ENCODE measurements at places on chromosomes 4 and X.

GRCh38 chrX:11138498-11139390, 27.6 kb downstream of the HCCS start:
- DNase-seq, result no peak

- no peak for DNase-seq
Measured at GRCh38 chrX:21973321-21974010, 33.0 kb downstream of the SMS start.

DNA sequence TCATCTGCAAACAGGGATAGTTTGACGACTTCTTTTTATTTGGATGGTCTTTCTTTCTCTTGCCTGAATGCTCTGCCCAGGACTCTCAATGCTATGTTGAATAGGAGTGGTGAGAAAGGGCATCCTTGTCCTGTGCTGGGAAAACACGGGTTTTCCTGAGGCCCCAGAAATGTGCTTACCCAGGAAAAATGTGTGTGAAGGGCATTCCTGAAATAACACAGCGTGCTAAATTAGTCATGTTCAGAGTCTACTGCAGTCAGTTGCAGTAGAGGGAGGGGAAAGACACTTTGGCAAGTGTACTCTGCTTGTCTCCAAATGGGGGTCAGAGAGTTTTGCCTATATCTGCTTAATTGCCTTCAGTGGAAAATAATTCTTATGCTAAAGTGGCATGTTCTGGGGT, 153.9 kb downstream of the CCNG2 start:
- DNase-seq, result no peak

GRCh38 chrX:128848374-128848773, 674.9 kb downstream of the SMARCA1 start:
- no peak for DNase-seq

DNA sequence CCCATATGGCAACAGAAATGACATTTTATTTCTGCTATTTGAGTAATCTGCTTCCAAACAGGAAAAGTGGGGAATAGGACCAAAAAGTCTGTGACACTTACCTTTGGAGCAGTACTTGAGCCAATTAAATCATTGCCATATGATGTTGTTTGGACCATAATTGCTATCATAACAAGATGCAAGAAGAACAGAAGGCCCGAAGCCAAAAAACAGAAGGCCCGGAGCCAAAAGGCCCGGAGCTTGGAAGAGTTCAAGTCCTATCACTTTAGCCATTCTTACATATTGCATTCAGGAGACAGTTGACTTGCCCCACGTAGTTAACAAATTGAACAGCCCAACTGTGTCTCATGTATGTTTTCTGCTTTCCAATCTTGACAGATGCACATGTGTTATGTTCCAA, 285.6 kb downstream of the ARHGAP24 start:
- DNase-seq, result no peak

DNA sequence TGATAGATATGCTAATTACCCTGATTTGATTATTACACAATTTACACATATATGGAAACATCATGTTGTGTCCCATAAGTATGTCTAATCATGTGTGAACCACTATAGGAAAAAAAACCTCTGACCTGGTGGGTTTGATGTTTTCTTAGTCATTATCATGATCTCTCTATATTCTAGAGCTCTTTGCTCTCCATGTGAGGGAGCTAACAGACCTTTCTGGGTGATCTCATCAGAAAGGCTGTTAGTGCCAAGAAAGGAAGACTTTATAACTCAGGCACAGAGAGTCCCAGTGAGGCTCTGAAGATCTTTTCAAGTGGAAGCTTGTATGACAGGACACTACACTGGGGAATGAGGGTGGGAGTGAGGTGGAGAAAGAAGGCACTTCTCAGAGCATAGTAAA, 527.7 kb upstream of the MAGEB2 start:
- no peak for DNase-seq

DNA sequence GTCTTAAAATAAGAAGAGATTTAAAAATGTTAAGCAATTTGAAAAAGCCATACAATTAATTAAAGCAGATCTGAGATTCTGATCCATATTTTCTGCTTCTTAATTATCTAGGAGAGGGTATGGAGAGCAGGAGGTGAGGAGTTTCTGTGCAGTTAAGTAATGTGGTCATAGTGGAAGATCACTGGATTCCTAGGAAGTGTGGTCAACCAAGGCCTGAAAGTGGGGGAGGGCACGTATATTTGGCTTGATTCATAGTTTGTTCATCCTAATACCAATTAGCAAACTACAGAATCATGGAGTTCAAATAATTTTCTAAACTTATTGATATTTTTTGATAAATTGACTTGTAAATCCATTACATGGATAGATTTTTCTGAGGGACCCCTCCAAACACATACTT, 768.3 kb downstream of the RAPGEF2 start:
- no peak for DNase-seq

- no peak for DNase-seq
Measured at GRCh38 chr4:107863850-107864371, 39.2 kb downstream of the SGMS2 start.

GRCh38 chr4:4568806-4569427, 27.1 kb upstream of the STX18 start:
- DNase-seq, result no peak

DNA sequence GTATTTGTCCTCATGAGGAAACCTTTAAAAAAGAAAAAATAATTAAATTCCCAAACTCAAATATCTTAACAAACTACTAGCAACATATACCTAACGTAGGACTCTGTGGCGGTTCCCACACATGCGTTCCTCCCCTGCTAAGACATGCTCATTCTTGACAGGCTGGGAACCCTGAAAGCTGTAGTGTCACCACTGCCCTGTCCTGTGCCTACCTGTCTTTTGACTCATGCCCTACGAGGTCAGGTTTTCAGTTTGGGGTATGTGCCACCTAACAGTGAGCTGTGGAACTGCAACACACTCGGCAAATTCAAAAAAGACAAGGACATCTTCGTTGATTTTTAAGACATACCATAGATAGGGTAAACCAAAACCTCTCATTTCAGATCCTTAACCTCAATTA, 17.8 kb downstream of the IDS start:
- no peak for DNase-seq

GRCh38 chrX:129759576-129760061, 20.1 kb upstream of the SASH3 start:
- no peak for DNase-seq

DNA sequence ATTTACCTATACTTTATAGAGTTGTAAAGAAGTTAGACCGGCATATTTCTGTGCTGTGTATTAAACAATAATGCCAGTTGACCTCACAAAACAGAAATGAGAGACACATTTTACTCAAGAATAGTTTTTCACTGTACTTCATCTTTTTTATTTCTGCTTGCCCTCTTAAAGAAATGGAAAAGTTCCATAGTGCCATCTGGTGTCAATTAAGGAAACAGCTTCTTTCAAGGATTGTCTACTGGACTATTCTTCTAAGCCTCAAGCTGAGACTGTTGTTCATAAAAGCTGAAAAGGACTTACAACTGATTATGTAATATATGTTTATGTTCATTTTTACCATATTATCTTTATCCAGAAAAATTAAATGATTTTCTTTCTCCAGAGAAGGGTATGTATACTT, 1523.7 kb downstream of the ARAP2 start:
- DNase-seq, result no peak

- DNase-seq, result no peak
Measured at GRCh38 chr4:94669672-94670664, 87.8 kb upstream of the BMPR1B start.

- no peak for DNase-seq
Measured at GRCh38 chr4:98185279-98185678, 42.0 kb upstream of the STPG2 start.

- DNase-seq, result no peak
Measured at GRCh38 chr4:127048376-127049044, 584.2 kb upstream of the INTU start.

- DNase-seq, result no peak
Measured at GRCh38 chr4:140099983-140100382, 54.0 kb downstream of the MAML3 start.

DNA sequence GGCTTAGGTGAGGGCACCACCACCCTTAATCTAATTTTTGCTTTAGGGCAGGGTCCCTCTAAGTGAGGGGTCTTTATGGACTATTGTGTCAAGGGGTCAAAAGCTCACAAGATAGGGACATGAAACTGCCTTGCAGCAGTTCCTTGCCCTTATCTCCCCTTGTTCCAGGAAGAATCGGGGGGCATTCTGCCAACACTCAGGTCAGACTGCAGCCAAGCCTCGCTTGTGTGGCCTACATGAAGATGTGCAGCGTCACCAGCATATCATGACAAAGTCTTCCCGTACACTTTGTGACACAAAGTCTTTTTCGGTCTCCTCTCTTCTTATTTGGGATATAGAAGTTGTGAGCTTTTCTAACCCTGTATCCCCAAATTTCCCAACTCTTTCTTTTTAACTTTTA, 17.5 kb upstream of the USP9X start:
- DNase-seq, result no peak

GRCh38 chrX:8988446-8988845, 45.5 kb downstream of the FAM9B start:
- no peak for DNase-seq

GRCh38 chr4:13986548-13986947, 359.0 kb upstream of the BOD1L1 start:
- no peak for DNase-seq

DNA sequence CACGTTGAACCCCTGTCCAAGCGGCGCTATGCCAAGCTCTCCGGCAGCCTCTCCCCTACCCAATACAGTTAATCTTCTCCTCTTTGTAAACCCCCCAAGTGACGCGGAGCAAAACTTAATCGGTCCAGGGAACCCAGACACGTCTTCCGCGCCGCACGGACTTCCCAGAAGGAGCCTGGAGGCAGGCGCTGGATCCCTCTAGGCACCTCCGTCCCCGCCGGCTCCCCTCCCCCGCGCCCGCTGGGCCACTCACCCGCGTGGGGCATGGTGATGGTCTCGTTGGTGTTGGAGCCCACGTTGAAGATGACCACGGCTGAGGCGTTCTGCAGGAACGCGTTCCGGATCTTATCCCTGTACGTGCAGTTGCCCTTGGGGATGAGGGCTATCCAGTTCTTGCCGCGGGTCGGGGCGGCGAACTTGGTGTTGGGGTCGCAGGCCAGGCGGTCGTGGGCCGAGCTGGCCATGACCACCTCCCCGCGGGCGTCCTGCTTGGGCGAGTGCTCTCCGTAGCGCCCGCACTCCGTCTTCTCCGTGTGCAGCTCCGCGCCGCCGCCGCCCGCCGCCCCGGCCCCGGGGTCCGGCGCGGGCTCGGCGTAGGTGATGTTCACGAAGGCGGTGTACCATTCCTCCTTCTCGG, 1.1 kb downstream of the RNF150 start:
- DNase-seq, result no peak

GRCh38 chr4:74543983-74544382, 99.0 kb downstream of the AREG start:
- no peak for DNase-seq

DNA sequence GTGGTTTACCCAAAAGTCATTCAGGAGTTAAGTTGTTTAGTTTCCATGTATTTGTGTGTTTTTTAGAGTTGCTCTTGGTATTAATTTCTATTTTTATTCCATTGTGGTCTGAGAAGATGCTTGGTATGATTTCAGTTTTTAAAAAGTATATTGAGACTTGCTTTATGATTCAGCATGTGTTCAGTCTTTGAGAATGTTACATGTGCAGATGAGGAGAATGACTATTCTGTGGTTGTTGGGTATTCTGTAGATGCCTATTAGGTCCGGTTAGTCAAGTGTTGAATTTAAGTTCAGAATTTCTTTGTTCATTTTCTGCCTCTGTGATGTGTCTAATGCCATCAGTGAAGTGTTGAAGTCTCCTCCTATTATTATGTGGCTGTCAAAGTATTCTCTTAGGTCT, 249.4 kb downstream of the ARHGAP10 start:
- no peak for DNase-seq

DNA sequence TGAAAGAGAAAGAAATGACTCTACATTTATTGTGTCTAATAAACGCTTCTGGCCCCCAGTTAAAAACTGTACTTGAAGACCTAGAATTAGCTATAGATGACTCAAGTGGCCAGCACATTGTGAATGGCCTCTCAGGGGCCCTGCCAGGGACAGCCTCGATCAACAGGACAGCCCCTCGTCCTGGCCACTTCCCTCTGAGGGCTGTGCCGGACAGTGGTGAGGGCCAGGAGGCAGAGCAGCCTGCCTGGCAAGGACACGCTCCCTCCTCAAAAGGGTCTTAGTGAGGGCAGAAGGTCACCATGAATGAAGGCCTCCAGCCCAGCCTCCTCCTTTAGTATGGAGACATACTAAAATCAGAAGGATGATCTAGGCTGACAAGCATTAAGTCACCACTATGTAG, 16.5 kb downstream of the RNF212 start:
- DNase-seq, result no peak

DNA sequence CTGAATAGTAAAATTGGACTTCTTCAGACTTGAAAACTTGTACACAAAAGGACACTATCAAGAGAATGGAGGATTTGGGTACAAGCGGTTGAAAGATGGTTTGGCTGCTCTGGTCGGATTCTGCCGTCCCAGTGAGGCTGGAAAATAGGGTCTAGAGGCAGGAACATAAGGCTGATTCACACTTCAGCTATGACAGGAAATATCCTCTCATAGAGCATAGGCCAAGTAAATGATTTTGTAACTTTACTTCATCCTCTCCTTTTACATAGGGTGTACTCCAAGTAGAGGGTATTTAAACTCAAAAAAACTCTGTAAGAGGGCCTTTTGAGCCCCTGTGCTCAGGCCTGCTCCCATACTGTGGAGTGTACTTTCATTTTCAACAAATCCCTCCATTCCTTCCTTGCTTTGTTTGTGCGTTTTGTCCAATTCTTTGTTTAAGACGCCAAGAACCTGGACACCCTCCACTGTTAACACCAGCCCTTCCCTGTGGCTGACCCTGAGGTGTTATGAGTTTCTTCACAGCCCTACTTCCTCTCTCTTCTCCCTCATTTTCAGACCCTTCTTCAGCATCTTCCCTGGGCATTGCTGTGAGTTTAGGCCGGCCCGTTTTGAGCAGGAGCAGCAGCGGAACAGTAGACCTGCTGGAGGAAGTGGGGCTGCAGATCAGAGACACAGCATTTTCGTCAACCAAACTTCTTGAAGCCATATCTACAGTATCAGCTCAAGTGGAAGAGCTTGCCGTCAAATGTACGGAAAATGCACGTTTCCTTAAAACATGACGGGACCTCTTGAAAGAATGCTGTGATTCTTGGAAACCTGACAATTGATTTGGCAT, 7.2 kb downstream of the PGAM4 start:
- no peak for DNase-seq

- DNase-seq, result no peak
Measured at GRCh38 chr4:26985873-26986272, 125.2 kb downstream of the STIM2 start.

DNA sequence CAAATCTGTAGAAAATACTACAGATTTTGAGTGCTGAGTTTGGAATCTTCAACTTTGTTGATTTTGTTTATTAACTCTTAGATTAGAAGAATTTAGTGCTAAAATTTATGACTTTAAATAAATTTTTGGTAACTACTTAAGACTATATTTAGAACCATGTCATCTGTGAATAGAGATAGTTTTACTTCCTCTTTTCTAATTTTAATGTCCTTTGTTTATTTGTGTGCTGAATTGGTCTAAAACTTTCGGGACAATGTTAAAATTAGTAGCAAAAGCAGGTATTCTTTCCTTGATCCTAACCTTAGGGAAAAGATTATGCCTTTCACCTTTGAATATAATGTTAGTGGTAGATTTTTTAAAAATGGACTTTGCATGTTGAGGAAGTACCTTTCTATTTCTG, 119.7 kb upstream of the CXorf51A start:
- DNase-seq, result no peak

GRCh38 chr4:161657616-161658015, 506.2 kb downstream of the FSTL5 start:
- no peak for DNase-seq
